Lower lobe of right lung (tissue), 2 donors: ENCODE measurements at places on chromosomes 12 and 14. TPM values are rescaled to one million over a fixed set of nuclear protein-coding genes. Genes with fewer than 3 reads are reported as not detected.

DNA sequence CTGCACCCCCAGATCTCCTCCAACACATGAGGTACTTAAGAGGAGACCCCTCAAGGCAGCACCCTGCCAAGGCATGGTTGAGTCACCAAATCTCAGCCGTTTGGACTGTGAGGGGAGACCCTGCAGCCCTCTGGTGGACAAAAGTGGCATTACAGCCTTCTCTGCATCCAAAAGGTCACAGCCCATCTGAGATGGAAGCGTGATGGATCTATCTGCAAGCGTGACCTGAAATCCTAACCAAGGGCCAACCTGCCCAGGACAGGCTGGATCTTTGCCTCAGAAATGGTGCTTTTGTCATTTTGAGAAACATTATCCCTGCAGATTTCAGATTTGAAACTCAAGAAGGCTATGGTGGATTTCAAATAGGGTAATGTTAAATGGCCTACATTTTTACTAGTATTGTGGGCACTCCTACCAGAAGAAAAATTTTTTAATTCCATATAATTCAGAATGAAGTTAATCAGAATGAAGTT, 23.7 kb upstream of the DHRS4 start:
- no peak overlapping the region for H3K4me3 ChIP-seq
- no peaks in the 10 kb centered on the region for H3K27me3 ChIP-seq
- peaks cover 8% of the 10 kb centered on the region for H3K4me1 ChIP-seq
- peak; percentile 60 for DNase-seq

GRCh38 chr12:117599849-117600248, 238.4 kb upstream of the NOS1 start:
- no peaks in the 10 kb centered on the region for H3K27me3 ChIP-seq
- H3K4me1 ChIP-seq: no peaks in the 10 kb centered on the region
- DNase-seq: no peak
- no peak overlapping the region for H3K27ac ChIP-seq
- no peak overlapping the region for H3K4me3 ChIP-seq

DNA sequence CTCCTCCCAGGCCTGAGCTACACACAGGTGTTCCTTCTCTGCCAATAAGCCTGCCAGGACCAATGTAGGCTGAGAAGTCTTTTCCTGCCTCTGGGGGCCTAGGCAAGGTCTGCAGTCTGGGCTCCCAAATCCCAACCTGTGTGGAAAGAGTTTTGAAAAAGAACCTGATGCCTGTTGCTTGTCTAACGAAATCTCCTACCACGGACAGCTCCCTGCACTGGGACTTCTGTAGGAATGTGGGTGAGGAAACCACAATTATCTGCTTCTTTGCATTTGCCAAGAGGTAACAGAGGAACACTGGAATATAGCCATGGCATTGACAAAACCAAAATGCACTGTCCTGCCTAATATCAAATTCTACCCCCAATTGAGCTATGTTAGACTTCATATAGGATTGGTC, 877.0 kb upstream of the TMEM132C start:
- H3K4me1 ChIP-seq: no peaks in the 10 kb centered on the region
- H3K4me3 ChIP-seq: no peak overlapping the region
- H3K36me3 ChIP-seq: no peaks in the 10 kb centered on the region
- H3K27me3 ChIP-seq: peaks cover 3% of the 10 kb centered on the region

DNA sequence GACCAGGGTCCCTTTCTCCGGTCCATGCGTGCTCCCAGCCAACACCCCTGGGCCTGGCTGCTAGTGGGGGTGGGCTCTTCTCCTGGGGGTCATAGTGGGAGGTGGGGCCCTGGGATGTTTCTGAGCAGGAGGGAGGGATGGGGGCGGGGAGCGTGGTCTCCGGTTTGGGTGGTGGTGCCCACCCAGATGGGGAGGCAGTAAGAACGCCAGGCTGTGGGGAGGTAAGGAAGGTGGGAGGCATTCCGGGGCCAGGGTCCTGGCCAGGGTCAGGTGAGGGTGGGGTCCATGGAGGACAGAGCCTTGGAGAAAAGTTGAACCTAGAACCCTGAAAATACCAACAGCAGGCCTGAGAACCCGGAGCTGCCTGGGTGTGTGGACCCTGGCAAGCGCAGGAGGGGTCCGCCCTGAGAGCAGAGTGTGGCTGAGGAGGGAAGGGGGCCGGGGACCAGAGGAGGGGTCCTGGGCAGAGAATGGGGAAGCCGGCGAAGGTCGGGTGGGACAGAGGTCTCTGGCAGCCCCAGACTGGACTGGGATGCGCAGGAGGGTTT, 5.7 kb downstream of the CRIP2 start:
- peaks cover 79% of the 10 kb centered on the region for H3K4me1 ChIP-seq
- H3K36me3 ChIP-seq: peaks cover 14% of the 10 kb centered on the region
- H3K27ac ChIP-seq: peak overlapping the region; percentile 99
- no peak for DNase-seq
- H3K4me3 ChIP-seq: no peak overlapping the region

DNA sequence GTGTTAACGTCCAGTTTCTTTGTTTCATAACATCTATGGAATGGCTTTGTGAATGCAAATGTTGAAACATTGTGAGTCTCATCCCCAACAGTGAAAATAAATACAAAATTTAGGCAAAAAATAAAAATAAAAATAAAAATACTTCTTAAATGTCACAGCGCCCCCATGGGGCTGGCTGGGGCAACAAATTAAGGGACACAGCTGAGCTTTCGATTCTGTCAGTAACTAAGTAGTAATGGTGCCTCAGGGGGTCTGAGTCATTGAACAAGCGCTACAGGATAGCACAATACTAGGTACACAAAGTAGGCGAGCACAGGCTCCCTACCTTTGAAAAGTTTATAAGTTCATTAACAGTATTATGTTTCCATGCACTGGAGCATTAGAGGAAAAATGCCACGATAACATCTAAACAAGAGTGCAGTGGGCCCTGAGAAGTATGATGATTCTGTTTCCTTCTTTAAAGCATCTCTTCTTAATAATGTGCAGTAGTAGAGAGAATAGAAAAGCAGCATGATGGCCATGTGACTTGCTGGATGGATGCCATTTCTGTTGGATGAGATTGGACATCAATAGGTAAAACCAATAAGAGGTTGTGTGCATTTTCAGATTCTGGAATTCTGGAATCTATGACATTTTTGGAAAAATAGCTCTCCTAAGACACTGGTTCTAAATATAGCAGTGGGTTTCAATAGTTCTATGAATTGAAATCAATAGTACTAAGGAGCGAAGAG, 667.2 kb downstream of the DIO2 start:
- H3K27ac ChIP-seq: no peak overlapping the region
- H3K27me3 ChIP-seq: no peaks in the 10 kb centered on the region
- H3K4me1 ChIP-seq: no peaks in the 10 kb centered on the region
- no peak for DNase-seq
- no peak overlapping the region for H3K4me3 ChIP-seq

AMN gene
- total RNA-seq: 13.7 TPM

SLC22A17 gene
- total RNA-seq: 10.6 TPM

CLEC9A gene
- 0.30 TPM for total RNA-seq
